ENCODE measurements at places on chromosomes 6 and 20.

DNA sequence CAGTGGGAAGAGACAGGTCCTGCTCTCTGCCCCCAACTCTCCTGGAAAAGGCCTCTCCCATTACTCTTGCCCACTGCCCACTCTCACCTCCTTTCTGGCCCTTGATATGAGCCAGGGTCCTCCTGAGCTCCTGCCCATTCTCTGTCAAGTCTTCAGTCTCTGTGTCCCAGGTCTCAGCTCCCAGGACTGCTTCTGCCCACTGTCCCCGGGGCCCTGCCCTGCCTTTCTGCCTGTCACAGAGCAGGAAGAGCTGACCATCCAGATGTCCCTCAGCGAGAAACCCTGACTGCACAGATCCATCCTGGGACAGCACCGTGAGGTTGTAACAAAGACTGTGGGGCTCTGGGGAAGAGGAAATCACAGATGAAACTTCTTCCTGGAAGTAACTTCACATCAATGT, 22.2 kb downstream of the HLA-F start:
- no peak for DNase-seq

DNA sequence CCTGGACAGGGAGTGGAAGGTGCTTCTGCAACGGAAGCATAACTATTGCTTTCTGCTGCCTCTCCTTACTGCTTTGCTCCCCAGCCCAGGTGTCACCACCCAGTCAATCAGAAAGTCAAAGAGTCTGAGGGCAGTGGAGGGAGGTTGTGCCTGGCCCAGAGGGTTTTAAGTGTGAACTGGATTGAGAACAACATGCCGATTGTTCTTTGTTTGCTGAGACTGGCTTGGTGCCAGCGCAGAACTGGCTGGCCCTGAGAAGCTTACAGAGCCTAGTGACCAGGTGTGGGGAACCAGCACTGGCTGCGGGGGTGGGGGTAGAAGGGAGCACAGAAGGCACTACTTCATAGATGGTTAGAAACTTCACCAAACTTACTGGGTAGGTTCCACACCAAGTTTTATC, 31.1 kb upstream of the ENPP4 start:
- peak; percentile 68 for DNase-seq

- no peak for DNase-seq
These were observed 138.7 kb upstream of the THEMIS start for GRCh38 chr6:128039543-128039942.

DNA sequence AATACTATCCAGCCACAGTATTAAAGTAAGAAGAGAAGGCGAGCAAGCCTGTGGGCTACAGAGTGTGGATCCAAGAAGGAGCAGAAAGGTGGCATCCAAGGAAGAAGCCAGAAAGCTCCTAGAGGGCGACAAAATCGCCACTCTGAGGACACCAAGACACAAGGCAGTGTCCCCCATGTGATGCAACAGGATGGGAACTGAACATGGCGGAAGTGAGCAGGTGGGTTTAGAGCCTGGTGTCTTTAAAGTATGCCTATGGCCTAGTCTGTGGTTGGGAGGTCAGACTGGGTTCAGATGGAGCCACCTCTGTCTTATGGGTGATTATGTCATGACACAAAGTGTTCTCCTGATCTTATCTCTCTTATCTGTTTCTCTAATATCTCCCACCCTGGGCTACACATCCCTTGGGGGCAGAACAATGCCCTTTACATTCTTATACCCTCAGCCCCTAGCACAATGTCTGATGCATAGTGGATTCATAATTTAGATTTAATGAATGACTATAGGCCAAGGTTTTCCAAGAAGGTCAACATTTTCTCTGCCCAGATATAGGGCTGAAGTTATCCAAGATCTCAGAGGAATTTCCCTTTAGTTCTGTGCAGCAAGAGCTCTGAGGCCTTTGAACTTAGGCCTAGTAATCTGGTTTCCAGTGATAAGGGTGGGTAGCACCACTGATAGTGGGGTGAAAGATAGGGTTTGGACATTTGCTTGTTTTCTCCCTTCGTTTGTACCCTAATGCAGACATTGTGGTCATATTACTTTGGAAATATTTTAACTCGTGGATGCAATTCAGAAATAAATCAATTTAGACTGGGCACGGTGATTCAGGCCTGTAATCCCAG, 167.3 kb upstream of the AKIRIN2 start:
- no peak for DNase-seq

GRCh38 chr6:41600499-41601247, 37.6 kb upstream of the MDFI start:
- DNase-seq, result no peak

GRCh38 chr20:62587757-62588402, 54.4 kb upstream of the SLCO4A1 start:
- DNase-seq, result no peak

GRCh38 chr6:57342148-57342669, 24.8 kb downstream of the PRIM2 start:
- no peak for DNase-seq

DNA sequence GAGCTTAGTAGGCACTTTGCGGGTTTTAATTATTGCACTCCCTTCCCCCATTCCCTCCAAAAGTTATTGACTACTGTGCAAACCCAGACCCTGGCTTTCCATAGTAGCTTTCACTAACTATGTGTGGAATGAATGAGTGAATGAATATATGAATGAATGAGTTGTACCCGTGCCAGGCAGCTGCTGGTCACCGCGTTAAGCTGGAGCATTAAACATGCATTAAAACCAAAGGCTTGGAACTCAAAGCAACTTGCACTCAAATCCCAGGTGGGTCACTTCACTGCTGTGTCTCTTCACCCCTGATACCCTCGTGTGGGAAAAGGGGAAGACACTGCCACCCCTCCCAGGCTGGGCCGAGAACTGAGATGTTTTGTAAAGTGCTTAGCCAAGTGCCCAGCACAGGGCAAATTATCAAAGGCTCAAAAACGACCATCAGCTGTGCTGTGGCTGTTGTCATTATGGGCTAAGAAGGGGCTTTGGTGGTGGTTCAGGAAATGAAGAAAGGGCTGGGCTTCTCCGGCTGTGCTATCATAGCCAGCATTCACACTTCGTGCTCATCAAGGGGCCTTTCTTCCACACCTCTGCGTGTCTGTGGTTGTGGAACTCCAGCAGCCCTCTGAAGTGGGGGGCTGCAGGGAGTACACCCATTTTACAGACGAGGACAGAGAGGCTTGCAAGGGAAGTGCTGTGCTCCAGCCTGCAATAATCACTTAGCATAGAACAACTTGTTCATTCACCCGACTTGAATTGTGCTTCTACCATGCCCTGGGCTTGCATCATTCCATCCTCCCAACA, 60.2 kb upstream of the STX16 start:
- DNase-seq, result no peak

All from mucosa of descending colon (tissue), 3 donors.